ENCODE measurements at places on chromosomes 3 and 15.

DNA sequence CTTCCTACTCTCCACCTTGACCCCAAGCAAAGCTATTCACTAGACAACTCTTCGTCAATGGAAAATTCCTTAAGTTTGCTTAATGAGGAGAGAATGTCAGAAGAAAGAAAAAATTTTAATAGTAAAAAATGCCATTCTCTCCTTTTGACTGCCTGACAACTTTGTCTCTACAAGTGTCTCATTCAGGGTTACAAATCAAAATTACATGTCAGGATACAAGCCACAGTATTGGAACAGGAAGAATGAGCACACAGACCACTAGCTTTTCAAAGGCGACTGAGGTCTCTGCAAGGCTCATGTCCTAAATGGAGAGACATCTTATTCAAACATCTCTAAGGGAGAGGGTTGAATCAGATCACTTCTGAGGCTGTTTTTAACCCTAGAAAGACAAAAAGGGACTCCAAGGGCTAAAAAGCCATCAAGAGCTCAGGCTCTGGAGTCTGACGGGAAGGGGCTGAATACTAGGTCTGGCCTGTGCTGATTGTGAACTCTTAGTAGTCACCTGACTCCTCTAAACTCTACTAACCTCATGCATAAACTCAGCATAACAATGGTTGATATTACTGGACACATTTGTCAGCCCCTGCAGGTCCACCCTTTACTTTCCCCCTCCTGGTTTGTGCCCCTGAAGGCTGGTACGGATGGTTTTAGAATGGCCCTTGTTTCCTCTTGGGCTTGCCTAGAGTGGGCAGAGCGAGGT is 12.8 kb upstream of the MEIS2 start:
- DNase-seq = no peak

GRCh38 chr3:86984271-86984670 is 6.7 kb downstream of the VGLL3 start:
- no peak for DNase-seq

GRCh38 chr3:194114123-194114522 is 21.8 kb upstream of the HES1 start:
- no peak for DNase-seq

GRCh38 chr3:153752405-153753027 is 368.7 kb upstream of the ARHGEF26 start:
- no peak for DNase-seq

- DNase-seq = no peak
These were observed 64.3 kb downstream of the OSTN start for GRCh38 chr3:191263365-191263764.

DNA sequence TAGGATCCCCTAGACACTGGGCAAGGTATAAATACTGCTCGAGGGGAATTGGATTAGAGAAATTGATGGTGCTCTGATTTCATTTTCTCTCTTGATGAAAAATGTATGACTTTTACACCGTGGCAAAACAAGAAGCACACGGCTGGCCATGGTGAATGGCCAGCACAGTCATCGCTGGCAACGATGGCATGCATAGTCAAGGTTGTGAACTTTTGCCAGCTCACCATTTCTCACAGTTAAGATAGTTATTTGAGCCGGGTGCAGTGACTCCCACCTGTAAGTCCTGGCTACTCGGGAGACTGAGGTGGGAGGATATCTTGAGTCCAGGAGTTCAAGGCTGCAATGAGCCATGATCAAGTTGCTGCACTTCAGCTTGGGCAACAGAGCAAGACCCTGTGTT is 95.4 kb downstream of the HMG20A start:
- DNase-seq = no peak

DNA sequence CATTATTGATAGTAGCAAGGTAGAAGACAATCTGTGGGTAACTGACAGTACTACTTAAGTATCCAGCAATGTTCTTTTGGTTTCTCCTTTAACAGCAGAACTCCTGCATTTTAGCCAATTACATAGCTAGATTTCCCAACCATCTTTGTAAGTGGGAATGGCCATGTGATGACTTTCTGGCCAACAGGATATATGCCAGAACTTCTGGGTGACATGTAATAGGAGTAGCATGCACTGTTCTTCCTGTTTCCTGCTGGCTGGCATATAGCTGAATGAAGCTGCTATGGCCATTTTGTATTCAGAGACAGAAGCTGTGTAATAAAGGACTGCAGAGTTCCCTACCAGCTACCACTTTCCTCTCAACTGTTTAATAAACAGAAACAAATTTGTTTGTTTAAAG is 18.0 kb downstream of the SPICE1 start:
- no peak for DNase-seq

DNA sequence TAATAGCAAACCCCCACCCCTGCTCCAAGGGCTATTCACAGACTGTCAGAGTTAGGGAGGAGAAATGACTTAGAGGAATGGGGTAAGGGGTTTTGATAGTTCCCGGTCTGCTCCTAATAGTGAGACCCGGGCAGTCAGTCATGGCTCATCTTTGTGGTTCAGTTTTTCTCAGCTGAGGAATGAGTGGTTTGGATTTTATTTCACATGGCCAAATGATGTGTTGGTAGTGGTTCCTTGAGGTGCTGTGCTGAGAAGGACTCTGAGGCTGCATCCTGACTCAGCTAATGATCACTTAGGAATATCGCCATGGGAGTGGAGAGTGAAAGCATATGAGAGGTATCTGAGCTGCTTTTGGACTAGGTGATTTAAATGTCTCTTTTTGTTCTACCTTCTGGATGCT is 80.2 kb downstream of the LPP start:
- no peak for DNase-seq

DNA sequence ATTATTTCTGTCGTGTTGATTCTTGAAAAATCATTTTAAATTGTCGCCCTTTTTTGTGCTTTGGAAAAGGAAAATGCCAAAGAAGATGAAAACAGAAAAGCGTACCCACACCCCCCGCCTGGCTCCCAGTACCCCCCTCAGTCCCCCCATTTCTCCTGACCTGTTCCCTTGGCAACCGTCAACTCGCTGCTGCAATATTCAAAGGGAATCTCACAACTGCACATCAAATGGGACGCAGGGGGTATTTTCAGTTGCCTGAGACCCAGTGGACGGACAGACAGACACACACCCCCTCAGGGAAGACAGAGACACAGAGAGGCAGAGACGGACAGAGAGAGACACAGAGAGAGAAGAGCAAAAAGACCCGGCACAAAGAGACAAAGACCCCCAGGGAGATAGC is 83.5 kb upstream of the PRR20G start:
- no peak for DNase-seq

GRCh38 chr3:58874795-58875194 is 175.0 kb downstream of the CFAP20DC start:
- DNase-seq = no peak

GRCh38 chr15:91787198-91787597 is 66.3 kb upstream of the SLCO3A1 start:
- no peak for DNase-seq

GRCh38 chr3:126870608-126871210 is 112.2 kb upstream of the PLXNA1 start:
- peak; percentile 26 for DNase-seq

GRCh38 chr3:100189444-100189964 is 71.3 kb upstream of the TBC1D23 start:
- DNase-seq = no peak

GRCh38 chr15:41291065-41291631 is 41.2 kb downstream of the OIP5 start:
- peak; percentile 27 for DNase-seq

DNA sequence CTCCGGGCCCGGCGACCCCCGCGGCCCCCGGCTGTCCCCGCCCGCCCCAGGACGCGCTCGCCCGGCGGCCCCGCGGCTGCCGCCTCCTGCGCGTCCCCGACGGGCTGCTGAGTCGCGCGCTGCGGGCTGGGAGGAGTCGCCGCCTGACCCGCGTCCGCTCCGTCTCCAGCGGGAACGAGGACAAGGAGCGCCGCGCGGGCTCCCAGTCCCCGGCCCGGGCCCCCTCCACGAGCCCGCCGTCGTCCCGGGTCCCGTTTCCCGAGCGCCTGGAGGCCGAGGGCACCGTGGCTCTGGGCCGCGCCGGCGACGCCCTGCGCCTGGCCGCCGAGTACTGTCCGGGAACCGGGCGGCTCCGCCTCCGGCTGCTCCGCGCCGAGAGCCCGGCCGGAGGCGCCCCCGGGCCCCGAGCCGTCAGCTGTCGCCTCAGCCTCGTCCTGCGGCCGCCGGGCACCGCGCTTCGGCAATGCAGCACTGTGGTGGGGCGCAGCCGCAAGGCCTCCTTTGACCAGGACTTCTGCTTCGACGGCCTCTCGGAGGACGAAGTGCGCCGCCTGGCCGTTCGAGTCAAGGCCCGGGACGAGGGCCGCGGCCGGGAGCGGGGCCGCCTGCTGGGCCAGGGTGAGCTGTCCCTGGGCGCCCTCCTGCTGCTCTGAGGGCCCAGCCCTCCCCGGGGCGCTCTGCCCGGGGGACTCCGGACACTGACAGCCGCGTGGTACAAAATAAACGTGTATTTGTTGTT is 1.5 kb downstream of the C2CD4A start:
- DNase-seq = no peak

DNA sequence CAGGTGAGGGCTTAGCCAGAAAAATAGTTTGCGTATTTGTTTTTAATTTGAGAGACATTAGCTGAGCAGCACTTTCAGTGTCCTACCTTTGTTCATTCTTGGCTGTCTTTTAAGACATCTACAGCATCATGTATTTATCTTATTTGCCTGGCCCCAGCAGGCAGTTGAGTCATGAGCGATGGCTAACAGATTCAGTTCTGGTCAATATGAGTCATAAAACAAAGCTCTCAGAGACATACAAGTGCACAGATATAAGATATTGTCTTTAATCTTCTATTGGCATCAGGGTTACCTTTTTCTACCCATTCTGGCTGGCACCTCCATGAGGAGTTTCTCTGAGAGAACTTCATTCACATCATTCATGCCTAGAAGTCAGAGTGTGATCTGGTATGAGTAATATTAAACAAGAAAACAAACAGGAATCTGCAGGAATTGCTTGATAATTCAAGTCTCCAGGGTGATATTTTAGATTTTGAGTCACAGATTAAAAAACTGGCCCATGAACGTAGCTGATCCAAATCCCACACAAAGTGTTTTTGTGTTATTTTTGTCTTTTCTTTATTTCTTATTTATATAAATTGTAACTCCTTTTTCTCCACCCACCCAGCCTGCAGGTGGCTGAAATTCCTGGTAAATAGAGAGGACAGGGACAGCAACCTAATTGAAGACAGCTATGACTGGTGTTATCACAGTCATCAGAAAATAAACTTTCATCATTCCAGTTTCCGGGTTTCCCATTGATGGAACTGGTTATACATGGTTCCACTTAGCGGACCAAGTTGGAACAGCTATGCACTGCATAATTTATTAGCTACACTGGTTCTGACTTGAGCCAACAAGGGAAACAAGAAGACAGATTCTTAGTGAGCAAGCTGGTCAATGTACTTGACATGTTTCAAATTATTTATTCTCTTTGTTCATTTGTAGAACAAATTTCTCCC is 47.3 kb downstream of the PLSCR2 start:
- DNase-seq = no peak

DNA sequence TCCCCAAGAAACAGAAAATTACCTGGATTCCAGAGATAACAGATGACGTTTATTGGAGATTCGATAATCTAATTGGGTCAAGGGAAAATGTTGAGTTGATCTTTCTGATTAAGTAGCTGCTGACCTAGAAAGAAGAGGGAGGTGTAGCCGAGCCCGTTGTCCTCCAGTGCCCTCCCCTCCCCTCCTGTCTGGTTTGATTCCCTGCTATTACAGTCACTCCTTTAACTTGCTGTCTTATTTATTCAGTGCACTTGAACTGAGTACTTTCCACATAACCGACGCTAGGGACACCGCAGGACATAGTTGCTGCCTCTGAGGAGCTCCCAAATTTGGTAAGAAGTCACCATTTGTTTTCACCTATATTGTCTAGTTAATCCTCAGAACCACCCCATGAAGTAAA is 103.7 kb downstream of the AQP9 start:
- no peak for DNase-seq

DNA sequence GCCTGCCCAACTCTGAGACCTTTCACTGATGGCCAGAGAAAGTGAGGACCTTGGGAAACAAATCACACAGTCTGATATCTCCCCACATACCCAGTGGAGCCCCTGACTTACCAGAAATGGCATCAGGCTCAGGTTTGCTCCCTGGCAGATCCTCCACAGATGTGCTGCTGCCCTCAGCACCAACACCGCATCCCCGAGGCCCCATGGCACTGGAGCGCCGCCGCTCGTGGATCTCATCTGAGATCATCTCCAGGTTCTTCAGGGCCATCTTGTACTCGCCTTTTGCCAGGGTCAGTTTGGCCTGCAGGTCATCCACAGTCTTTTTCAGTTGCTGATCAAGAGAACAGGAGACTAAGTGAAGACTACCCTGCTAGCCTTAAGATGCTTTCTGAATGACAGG is 52.7 kb downstream of the CAPN7 start:
- DNase-seq = no peak

- DNase-seq = no peak
These were observed 56.6 kb downstream of the XXYLT1 start for GRCh38 chr3:195214381-195214780.

DNA sequence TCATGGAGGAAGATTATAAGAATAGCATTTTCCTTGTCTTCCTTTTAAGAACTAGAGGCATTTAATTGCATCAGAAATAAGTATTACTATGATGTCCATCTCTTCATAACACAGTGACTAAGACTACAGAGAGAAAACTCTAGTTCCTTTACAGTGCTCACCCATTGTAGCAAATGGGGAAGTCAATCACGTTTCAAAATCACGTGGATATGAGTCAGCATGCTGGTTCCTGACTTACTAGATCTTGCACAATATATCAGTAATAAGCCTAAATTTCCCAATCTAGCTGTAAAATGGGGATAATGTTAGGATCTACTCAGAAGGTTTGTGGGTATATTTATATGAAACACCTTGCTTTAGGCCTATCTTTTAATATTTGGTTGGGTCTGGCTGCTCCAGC is 254.8 kb upstream of the EOMES start:
- DNase-seq = no peak

GRCh38 chr3:195140816-195141793 is 129.9 kb downstream of the XXYLT1 start:
- no peak for DNase-seq

DNA sequence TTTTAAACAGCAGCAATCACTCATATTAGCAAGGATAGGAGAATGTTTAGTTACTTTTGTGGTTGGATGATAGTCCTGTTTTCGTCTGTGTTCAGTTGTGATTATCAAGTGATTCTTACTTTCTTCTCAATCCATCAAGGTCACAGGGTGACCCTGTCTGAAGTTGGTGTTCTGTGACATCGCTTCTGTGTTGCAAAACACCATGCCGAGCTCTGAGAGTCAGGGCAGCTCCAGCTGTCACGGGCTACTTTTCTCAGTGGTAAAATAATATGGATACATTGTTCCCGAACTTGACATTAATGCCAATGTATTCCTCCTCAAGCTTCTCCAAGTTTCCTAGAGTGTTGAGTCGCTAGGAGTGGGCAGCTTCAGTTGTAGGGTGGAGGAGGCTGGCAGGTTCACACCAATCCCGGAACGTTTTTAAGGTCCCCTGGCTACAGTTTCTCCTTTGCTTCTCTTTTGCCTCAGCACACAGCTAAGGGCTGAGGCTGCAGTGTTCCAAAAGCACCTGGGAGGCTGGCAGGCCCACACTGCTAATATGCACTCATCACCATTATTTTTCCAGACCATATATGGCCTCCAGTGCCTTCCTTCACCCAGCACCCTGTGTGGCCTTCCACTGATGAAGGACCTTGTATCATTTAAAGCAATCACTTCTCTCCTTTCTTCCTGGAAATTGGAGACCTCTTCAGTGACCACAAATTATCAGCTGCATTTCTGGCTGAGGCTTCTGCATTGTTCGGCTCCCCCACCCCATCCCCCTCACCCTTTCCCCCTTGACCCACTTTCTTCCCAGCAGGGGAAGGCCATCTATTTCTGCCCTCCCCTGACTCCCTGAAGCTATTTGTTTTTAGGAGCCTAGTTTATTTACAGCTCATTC is 25.8 kb downstream of the COLQ start:
- DNase-seq = no peak

Data from globus pallidus (tissue), 1 donor.